NCI-H187 (cell line): ENCODE measurements at places on chromosomes 3 and 15.

DNA sequence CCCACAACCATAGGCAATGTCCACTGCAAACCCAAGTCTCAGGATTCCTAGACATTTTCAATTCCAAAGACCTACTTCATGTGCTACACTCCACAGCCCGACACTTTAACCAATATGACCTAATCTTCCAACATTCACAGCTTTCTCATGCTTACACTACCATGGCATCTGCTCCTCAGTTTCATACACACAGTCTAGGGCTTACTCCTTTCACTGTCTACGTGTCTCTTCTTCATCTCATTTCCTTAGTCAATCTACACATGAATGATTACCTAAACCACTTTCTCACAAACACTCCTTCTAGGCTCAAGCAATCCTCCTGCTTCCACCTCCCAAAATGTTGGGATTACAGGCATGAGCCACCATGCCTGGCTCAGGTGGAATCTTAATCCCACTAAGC lies 106.3 kb downstream of the STAG1 start:
- DNase-seq = no peak

DNA sequence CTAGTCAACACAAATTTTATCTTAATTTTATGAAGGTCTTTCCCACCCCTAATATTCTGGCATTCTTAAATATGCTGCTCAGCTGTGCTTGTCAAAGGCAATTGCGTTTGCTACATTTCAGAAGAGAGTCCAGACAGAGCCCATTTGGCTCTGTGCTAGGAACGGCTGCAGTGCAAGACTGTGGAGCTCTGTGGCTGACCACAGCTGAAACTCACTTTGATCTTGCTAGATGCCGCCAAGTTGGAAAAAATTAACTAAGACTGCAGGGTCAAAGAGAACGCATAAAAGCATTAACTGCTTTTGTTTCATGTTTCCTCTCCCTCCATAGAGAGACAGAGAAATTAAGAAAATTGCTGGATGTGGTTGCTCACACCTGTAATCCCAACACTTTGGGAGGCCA lies 7.6 kb upstream of the PPP1R2 start:
- DNase-seq = no peak

- DNase-seq = no peak
Observed at GRCh38 chr3:135895734-135896121, 69.8 kb upstream of the PPP2R3A start.

DNA sequence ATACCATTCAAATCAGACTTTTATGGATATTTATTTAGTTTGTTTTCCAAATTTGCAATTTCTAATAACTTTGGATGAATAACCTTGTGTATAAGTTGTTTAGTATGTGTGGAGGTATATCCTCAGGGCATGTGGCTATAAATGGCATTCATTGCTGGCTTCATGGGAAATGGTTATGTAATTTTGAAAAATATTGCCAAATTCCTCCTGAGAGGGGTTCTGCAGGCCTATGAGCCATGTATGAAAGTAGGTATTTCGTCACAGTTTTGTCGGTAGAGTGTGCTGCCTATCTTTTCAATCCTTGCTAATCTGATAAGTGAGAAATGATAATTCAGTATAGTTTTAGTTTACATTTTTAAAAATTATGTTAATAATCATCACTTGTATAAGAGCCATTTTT lies 256.4 kb upstream of the ZNF385D start:
- DNase-seq = no peak

GRCh38 chr3:68017069-68017468 lies 362.7 kb upstream of the SUCLG2 start:
- DNase-seq = no peak

DNA sequence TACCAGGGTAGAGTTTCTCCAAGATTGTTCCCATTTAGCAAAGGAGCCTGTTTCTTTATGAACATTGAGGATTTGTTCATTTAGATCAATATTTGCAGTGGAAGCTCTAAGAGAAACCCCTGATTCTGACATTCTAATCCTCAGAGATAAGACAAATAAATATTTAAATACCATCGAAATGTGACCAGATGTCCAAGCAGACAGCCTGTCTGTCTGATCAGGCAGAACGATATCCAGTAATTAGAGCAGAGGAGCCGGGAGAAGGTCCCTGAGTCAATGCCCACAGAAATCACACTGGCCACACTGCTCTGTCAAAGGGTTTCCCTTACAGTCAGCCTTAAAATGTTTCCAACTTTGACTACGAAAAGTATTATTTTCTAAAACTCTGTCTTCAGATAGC lies 15.7 kb upstream of the ARPIN start:
- no peak for DNase-seq

DNA sequence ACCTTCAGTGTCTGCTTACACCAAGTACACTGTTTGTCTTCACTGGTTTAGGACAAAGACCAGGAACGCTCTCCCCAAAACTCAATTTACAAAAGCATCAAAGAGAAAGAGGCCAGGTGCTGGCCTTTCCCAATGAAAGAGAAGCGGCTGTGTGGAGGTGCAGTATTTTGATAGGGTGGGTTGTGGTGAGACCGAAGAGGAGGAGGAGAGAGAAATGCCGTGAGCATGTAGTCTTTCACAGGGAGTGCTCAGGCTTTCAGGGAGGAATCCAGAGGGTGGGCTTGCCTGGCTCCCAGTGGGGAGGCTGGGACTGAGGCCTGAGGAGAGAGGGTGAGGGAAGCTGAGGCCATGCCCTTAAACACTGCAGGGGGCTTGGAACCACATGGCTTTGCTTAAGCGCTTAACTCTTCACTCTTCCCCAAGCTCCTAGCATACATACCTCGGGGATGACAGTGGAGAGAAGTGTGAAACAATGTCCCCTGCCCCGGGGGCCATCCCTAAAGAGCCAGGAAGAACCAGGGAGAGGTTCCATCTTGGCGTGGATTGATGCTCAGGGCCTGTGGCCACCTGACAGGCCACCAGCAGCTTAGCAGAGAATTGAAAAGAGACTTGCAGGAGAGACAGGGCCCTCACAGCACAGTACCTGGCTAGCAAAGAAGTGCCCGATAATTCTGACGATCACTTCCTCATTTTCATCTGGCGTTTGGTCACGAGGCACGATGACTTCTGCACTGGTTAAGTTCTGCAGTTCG lies 60.5 kb downstream of the SENP2 start:
- no peak for DNase-seq

DNA sequence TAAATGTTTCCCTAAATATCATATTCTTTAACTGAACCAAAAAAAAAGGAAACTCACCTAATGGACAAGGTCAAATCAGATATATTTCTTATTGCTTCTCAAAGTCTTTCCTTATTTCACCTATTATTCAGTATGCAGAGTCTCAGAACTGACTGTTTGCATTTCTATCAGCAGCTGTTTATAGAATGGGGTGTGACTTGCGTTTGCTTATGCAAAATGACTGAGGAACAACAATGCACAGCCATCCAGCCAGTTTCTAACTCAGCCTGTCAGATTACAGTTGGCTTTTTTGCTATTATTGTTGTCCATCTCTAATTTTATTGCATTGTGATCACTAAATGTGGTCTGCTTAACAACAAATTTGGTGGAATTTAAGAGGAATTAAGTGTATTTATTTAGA lies 40.7 kb downstream of the RAB27A start:
- DNase-seq = no peak

- no peak for DNase-seq
Observed at GRCh38 chr3:171225708-171226107, 199.2 kb upstream of the SLC2A2 start.

DNA sequence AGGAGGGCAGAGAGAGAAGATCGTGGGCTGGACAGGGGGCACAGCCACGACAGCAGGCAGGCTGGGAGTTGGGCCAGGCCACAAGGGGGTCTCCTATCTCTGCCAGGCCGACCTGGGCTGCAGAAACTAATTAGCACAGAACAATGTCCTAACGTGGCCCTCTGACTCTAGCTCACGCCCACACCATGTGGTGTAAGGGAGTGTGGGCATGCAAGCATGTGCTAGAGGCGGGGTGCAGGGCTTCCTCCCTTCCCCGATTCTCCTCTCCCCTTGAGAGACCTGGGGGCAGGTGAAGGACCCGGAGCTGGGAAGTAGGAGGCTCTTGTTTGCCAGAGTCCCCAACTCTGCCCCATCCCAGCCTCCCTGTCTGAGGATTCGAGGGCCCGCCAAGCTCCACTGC lies 65.5 kb downstream of the LINGO1 start:
- no peak for DNase-seq
